ENCODE measurements at places on chromosomes 2 and 18.

GRCh38 chr18:45657357-45658335 is 42.4 kb downstream of the SLC14A2 start:
- DNase-seq, result no peak

GRCh38 chr2:183605440-183605839 is 481.2 kb downstream of the NUP35 start:
- no peak for DNase-seq

- no peak for DNase-seq
These were observed 169.6 kb upstream of the BOD1L2 start for GRCh38 chr18:56977309-56977708.

DNA sequence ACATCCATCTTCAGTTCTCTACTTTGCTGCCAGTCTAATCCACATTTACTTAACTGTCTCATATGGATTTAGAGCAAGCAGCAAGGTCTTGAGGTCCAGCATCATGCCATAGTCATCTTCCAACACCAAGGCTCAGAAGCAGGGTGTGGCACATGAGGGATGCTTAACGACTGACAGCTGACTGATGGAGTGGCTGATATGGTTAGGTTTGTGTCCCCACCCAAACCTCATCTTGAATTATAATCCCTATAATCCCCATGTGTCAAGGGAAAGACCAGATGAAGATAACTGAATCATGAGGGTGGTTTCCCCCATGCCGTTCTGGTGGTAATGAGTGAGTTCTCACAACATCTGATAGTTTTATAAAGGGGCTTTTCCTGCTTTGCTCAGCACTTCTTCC is 257.3 kb downstream of the NBAS start:
- DNase-seq, result no peak

- no peak for DNase-seq
These were observed 155.0 kb downstream of the ARHGAP15 start for GRCh38 chr2:143284087-143284675.
